ENCODE measurements at places on chromosomes 16 and 17.

DNA sequence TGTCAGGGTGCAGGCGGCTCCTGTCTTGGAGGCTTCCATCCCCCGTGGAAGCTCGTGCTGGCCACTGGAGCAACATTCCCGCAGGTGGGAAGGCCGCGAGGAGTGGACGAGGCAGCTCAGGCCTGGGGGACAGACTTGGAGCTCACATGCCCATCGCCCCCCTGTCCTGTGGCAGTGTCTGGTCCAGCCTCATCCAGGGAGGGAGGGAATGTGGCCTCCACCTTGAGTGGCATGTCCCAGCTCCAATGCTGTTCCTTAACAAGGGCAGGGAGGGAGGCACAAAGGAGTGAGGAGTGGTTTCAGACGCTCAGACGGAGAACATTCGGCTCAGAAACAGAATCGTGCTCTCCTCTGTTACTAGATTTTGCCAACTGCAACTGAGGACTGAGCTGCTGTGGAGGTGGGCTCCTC, 159.4 kb upstream of the CHMP6 start:
- DNase-seq = no peak

GRCh38 chr16:48225456-48225855, 18.6 kb upstream of the LONP2 start:
- no peak for DNase-seq

- DNase-seq = no peak
Measured at GRCh38 chr17:74199306-74200092, 4.0 kb upstream of the RPL38 start.

- no peak for DNase-seq
Measured at GRCh38 chr16:82192665-82193064, 22.6 kb upstream of the MPHOSPH6 start.

DNA sequence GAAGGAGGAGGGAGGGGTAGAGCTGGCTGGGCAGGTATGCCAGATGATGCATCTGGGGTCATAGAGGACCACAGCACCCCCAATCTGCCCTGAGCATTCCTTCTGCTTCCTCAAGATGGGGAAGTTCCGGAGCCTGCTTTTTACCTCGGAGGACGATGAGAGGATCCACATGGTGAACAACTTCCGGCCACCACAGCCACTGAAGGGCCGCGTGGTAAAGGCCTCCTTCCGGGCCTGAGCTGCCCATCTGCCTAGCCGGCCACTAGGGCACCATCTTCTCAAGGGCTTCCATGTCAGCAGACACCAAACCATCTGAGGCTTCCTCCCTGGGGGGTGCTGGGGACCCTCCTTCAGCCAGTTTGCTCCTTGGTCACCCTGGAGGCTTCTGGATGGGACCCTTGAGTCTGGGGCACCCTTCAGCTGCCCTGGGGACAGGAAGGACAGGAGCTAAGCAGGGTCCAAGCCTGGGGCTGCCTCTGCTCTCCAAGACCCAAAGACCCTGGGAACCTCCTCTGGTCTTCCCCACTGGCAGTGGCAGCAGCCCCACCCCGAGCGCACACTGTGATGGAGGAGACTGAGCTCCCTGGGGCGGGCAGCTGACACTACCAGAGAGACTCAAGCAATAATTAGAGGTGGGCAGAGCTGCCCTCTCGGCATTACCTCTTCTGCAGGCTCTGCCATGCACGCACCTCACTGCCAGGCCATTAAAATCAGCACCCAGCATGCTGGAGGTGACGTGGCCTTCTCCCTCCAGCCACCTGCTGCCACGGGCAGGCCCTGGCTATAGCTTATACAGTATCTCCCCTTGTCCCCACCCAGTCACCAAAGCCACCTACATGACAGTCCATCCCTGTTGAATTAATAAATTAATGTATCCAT, 9.3 kb downstream of the CA7 start:
- no peak for DNase-seq

DNA sequence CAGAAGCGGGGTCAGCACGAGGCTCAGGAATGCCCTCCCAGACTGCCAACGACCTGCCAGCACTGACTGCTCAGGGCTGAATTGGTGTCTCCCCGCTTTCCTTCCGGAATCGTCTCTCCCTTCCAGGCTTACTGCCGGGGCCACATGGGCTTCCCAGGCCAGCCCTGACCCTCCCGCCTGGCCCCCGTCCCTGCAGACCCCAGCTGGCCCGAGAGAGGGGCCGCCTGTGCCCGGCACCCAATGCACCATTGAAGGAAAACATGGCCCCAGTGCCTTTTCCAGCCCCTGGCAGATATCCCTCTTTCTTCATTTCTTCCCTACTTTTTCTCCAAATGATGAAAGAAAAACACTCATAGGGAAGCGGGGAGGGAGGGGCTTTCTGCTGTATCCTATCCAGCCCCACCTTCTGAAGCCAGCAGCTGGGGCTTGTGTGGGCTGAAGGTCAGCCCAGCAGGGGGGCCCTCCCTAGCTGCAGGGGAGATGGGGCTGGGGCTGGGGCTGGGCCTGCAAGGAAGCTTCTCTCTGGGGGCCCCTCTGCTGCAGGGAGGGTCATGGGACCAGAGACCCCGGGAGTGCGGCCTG, 25.9 kb downstream of the ZNF469 start:
- no peak for DNase-seq

DNA sequence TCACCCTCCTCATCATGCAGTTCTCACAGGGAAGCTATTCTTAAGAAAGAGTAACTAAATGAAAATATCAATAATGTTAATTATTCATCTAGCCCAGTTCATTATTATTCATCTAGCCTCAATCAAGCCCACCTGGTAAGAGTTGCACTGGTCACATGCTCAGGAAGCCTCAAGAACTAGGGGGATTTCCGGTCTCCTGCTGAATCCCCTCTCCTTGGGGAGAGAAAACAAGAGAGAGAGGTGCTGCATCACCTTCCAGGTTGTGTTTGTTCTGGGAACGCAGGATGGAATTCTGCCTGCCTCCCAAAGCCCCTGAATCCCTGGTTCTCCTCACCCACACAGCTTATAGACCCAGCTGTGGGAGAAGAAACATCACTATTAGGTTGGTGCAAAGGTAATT, 164.0 kb downstream of the PMP22 start:
- no peak for DNase-seq

DNA sequence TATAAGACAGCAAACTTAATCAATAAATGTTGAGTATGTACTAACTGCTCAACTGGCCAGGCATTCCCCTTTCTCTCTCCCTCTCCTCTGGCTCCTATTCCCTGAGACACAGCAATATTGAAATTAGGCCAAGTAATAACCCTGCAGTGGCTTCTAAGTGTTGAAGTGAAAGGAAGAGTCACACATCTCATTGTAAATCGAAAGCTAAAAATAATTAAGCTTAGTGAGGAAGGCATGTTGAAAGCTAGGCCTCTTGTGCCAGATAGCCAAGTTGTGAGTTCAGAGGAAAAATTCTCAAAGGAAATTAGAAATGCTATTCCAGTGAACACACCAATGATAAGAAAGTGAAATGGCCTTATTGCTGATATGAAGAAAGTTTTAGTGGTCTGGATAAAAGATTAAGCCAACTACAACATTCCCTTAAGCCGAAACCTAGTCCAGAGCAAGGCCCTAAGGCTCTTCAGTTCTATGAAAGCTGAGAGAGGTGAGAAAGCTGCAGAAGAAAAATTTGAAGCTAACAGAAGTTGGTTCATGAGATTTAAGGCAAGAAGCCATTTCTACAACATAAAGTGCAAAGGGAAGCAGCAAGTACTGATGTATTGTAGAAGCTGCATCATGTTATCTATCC, 35.4 kb upstream of the ABCC11 start:
- DNase-seq = no peak

DNA sequence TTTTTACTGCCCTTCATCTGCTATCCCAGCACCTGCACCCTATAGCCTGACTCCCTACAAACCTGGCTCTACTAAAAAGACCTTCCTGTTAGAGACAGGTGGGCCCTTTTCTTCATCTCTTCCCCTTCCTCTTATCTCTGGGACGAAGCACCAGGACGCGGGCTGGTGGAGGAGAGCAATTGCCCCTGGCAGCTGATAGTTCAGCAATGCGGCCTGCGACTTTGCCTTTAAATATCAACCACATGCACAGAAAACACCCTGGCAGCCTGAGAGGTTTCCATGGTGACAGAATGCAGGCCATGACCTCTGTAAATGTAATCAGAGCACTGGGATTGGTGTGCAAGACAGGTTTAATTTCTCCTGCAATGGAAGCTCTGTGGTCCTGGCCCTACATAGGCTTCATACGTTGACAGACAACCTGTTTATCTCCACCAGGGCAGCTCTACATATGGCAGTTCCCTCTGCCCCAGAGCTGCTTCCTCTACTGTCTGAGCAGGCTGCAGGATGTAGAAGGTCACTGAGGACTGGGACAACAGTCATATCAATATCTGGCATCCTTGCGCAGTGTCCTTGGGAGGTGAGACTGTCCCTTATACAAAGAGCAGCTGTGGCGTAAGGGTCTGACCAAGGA, 10.0 kb upstream of the SKAP1 start:
- DNase-seq = no peak

DNA sequence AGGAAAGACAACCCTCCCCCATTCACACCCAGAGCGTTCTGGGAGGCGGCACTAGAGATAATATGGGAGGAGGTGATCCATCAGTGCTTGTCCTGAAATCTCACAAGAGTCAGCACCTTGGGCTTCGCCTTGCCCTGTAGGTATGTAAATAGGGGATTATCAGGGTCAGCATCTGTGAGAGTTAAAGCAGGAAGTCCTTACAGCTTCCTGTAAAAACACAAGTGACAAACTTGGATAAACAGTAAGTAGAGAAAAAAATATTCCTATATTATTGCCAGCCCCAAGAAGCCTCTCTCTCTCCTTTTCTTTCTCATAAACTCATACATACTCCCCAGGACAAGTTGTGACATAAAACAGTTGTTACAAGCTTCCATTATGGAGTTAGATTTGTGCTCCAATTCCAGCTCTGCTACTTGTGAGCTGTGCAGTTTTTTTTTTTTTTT, 187.7 kb downstream of the MAF start:
- DNase-seq = no peak

DNA sequence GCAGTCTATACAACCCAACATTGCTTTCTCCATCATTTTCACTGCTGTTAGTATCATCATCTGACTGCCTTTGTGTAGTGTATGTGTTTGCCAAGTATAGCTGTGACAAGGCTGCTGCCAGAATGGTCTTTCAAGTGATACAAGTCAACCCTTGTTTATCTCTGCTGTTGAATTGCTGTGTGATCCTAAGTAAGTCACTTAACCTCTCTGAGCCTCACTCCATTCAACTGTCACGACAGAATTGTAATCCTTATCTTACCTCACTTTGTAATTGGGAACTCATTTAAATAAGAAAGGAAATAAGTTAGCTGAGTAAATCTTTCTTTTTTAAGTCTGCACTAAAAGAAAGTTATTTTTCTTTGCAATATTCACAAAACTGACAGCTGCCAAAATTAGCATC, 340.6 kb downstream of the CA10 start:
- DNase-seq = no peak

DNA sequence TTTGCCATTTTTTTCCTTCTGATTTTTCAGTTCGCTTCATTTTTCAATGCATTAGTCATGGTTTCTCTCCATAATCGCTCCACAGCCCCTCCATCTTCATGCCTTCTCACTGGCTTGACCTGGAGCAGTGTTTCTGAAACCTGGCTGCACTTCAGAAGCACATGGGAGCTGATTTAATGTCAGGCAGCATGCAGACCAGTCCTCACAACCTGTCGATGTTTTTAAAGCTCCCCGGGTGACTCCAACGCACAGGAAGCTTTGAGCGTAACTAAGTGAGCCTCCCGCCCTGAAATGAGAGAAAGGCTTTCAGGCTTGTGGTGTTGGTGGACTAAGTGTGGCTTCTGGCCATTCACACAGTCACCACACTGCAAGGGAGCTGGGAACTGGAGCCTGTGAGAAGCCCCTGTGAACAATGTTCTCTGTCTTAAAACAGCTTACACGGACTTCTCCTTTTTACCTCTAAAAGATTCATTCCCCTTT, 16.8 kb upstream of the DRG2 start:
- no peak for DNase-seq

GRCh38 chr17:57612202-57613071, 132.7 kb downstream of the CCDC182 start:
- no peak for DNase-seq

DNA sequence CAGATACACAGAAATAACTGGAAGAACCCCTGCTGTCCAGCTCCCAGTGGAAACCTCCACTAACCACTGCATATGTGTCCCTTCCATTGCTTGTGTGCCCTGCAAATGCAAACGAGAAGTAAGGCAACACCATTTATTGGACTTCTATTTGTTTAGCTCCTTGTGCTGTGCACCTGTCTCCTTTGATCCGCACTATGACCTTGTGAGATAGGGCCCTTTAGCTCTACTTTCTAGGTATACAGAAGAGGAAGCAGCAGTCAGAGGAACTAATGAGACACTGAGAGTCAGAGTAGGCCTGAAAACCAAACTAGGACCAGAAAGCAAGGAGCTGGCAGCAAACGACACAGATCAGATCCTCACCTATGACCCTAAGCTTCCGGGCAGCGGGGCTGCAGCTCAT, 22.4 kb downstream of the SOX9 start:
- DNase-seq = no peak

DNA sequence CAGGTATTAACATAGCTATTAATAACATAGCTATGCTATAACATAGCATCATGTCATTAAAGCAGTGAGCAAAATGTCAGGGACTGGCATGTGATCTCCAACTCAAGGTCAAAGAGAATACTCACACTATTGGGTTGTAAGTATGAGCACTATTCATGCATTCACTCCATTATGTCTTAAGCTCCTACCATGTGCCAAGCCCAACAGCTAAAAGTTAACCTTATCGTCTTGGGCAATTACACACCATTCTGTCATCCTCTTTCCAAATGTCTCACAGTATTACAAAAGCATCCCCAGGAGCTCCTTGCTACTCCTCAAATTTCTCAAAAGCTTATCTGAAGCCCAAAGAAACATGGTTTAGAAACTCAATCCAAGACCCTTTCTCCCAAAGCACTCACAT, 22.0 kb upstream of the NOG start:
- DNase-seq = no peak

- DNase-seq = no peak
Measured at GRCh38 chr17:69828087-69828486, 246.9 kb upstream of the KCNJ16 start.

- no peak for DNase-seq
Measured at GRCh38 chr16:65698791-65699321, 577.0 kb upstream of the CDH11 start.

DNA sequence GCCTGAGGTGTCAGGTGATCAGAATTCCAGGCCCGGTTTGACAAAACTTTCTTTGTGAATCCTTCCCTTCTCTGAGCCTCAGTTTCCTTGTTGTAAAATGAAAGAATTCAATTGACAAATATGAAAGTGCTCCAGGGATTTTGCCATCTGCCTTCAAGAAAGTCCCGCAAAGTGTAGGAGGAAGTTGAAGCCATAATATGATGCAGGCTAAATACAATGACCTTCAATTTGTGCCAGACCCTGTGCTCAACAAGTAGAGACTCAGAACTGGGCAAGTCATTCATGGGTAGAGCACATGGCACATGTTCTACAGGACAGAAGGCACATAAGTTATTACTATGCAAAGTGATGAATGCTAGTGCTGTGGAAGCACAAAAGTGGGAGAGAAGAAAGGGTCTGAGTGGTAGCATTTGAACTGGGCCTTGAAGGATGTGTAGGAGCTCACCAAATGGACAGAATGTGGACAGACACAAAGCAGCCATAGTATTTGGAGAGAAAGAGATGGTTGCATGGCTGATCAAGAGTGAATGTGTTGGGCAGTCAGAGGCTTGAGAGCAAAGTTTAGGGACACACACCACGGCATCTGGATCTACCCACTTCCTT, 2.4 kb upstream of the SCIMP start:
- DNase-seq = no peak

All from cortex of kidney (tissue), 1 donor.